ENCODE measurements at places on chromosomes 11 and 22.

DNA sequence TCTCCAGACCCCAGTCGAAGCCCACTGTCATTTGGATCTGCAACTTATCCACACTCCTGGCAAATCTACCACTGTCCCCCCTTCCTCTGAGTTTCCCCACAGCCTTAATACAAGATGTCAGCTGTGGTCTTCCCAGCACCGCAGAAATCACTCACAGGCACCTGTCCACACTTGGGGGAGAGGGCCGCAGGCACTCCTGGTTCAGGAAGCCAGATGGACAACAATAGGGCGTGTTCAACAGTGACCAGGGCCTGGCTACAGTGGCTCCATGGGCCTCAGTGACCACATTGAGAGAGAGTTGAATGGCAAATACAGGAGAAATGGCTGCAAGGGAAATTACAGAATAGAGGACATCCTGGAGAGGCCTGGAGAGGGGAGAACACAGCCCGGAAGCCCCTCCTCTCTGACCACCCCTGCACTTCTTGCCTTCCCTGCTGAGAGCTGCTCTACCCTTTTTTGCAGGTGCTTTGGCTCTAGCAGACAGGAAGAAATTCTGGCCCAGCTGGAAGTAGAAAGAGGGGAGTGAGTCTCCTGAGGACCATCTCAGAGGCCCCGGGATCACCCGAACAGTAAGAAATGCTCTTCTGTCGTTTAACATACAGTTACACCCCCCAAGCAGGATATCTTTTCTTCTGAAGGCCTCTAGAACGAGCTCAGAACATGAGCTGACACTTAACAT, 164.6 kb downstream of the FEZ1 start:
- no peak for DNase-seq

DNA sequence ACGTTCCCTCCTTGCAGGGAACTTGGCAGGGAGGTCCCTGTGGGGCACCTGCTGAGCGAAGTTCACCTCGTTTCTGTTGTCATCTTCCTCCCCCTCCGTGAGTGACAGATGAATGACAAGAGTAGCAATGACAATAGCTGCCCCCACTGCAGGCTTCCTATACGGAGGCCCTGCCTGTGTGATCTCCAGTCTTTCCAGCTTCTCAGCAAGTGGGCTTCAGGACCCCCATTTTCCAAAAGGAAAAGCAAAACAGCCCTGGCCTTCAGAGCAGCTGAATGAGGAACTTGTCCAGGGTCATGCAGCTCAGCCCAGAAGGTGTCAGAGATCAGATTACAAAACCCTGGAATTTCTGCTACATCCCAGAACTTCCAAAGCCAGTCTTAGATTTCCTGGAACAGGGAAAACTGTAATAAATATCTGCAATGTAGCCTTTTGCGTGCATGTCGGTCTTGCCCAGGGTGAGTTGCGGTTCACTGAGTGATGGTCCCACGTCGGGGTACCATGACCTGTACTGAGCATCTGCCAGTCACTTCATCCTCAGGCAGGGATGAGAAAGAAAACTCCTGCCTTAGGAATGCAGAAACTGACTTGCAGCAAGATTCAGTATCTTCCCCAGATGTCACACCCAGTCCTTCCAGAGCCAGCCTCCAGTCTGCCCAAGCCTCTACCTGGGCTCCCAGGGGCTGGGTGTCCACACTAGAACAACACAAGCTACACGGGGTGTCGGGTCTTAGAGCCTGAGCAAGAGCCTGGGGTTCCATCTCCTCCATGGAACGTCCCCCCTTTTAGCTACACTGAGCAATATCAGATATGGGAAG, 1457.0 kb downstream of the BRD1 start:
- DNase-seq: no peak

DNA sequence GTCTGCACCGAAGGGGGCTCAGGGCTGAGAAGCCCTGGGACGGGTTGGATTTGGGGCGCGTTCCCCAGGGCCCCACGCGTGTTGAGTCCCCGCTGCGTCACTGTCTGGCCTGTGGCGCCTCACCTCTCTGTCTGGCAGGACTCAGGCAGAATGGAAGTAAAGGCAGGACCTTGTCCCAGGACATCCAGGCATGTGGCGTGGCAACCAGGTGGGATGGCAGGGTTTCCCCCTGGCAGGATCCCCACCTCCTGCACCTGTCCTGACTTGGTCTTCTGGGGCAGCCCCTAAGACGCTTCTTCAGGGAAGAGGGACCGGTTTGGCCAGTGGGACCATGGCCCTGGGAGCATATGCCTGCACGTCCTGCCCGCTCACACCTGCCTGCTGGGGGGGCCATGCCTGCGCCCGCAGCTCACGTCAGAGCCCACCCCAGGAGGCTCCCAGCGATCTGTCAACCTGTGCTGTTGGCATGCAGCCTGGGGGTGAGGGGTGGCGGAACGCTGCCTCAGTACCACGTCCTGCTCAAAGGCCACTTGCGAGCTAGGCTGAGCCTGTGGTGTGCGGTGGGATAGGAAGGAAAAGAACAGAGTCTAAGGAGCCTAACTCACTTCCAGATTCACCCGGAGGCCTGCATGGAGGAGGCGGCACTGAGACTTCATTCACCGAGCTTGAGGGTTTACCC, 72.7 kb downstream of the KCNQ1 start:
- DNase-seq: no peak

DNA sequence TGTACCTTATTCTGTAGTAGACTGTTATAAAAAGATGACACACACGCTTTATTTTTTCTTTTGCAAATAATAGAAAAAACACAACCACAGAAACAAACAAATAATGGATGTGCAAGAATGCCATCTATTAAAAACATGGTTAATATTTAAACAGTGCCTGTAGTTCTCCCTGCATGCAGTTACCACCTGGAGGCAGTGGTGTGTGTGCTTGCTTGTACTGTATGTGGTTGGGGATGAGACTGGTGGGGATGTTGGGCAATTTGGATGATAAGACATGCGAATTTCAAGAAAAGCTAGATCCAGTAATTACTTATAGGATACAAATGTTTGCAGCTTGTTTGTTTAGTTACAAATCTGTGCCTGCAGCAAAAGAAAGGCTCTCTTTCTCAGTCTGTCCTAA, 3.6 kb downstream of the C11orf87 start:
- no peak for DNase-seq

DNA sequence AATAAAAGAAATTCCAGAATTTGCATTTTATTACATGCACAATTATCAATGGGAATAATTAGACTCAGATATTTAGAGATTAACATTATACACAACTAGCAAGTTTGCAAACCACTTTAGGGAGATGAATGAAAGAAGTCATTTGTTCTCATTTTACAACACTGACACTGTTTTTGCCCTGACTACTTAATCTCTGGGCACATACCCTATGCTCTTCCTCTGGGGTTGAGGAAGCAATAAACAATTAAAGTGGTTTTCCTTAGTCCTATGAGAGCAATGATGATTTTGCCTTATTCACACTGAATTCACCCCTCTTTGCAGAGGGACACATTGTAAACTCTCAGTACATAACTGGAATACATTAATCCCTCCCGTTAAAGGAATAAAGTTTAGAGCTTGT, 72.7 kb downstream of the TRPC6 start:
- DNase-seq: no peak

GRCh38 chr11:32847511-32847910, 17.8 kb downstream of the PRRG4 start:
- no peak for DNase-seq

- peak; percentile 11 for DNase-seq
These were observed 789 bp downstream of the SIK2 start for GRCh38 chr11:111602865-111603610.

GRCh38 chr11:128299132-128299726, 288.1 kb downstream of the ETS1 start:
- DNase-seq: no peak

Data from stimulated activated CD4-positive, alpha-beta T cell treated with anti-CD3 and anti-CD28 coated beads, Interleukin-15, amount 100 ng/mL, for 24 hours (primary cell).